D721Med (cell line): ENCODE measurements at places on chromosomes 2 and 18.

DNA sequence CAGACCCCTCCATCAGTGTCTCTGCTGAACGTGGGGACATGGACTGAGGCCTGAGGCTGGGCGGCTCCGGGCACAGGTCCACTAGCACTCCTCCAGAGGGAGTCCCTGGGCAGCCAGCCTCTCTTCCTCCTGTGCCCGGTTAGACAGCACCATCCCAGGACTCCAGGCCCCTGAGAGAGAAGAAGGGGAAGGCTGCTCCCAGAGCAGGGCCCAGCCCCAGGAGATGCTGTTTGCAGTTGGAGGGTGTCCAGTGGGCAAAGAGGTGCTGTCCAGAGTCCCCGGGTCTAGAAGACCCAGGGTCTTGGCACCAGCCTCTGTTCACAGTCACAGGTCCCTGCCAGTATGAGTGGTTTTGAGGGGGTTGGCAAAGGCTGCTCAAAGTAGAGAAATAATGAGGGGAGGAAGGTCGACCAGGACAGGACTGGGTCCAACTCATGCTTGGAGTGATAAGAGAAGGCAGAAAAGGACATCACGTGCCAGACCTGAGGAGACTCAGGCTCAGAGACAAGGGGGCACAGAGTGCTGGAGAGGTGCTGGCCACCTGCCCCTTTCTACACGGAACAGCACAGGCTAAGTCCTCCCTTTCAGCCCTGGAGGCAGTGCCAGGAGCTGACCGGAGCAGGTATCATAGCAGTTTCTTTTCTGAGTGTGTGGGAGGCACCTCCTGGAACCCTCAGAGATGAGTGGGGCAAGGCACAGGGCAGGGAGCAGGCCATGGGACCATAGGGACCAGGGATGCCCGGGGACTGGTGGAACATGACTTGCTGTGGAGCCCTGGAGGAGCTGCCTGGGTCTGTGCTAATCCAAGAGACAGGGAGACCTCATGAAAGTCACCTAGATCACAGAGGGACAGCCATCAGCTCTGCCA, 21.1 kb downstream of the CRACDL start:
- DNase-seq, result no peak

DNA sequence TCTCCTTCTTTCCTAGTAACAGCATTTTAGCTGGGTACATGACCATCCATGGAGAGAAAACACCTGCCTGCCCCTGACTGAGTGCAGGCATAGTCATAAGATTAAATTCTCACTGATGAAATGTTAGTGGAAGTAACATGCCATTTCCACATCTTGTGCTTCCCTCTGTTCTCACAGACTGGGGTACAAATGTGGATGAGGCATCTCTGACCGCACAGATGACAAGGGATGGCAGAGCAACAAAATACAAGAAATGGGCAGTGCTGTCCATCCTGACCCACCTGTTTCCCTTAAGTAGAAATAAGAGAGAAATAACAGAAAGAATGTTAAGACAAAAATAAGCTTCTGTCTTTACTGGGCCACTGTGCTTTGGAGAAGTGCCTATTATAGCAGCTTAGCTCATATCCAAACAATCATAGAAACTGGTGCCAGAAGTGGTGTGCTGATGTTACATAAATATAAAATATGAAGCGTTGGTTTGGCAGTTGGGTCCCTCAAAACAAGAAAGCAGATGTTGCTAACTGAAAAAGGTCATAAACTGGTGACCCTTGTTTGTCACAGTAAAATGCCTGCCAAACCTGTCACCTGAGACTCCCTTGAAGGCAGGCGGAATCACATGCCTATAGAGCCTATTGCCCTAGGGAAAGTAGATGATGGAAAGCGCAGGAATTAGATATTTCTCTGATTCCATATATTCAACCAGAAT, 72.4 kb upstream of the CCDC150 start:
- DNase-seq, result no peak

DNA sequence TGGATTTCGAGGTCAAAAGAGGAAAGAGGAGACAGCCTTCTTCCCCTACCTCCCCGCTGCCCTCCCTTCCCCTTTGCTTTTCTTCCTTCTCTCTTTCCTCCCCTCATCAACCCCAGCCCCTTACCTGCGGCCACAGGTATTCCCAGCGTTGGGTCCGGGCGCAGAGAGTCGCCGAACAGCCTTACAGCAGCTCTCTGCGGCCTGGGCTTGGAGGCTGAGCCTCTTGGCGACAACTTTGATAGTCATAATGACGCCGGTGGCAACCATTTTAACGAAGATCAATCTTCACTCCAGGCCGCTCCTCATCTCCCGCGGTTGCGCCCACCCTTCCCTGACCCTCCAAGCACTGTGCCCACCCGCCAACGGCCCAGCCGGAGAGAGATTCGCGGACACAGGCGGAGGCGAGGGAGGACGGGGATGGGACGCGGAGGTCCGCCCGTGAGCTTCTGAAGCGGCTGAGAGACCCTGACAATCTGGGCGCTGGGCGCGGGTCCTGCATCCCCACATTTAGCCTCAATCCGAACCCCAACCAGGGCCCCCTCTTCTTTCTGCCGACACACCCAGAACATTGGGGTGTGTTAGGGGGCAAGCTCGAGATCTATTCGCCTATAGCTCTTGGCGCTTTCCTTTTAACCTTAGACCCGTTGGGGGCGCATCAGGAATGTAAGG, 1.5 kb upstream of the EVX2 start:
- DNase-seq, result no peak

DNA sequence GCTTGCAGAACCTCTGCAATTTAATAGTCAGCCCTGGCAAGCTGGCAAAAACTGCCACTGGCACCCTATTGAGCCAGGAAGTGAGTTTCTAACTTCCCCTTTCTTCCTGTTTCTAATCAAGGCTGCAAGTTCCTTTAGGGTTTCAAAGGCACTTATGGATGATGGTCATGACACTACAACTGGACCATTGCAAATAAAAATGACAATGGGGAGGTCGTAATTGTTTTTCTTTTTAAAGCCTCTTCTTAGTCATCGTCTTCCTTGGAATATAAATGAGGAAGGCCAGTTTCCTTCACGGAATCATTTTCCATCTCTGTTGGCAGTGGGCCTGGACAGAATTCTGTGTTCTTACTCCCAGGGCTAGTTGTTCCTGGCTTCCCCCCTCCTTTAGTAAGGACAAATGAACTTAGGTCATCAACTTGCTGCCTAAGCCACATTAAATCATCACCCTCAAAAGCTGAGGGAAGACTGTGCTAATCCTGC, 35.8 kb downstream of the SH3RF3 start:
- no peak for DNase-seq

- no peak for DNase-seq
Observed at GRCh38 chr2:154158101-154158500, 286.4 kb downstream of the GALNT13 start.

- no peak for DNase-seq
Observed at GRCh38 chr18:7259475-7259874, 28.6 kb downstream of the LRRC30 start.

DNA sequence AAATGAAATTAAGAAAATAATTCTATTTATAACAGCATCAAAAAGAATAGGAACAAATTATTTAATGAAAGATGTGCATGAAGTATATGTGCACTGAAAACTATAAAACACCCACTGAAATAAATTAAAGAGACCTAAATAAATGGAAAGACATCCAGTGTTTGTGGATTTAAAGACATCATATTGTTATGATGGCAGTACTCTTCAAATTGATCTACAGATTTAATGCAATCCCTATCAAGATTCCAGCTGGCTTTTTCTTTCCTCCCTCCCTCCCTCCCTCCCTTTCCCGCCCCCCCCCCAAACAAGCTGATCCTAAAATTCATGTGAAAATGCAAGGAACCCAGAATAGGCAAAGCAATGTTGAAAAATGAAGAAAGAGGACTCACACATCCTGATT, 83.5 kb upstream of the ZFP36L2 start:
- no peak for DNase-seq

- DNase-seq, result no peak
Observed at GRCh38 chr2:37582481-37583220, 88.8 kb downstream of the CDC42EP3 start.

DNA sequence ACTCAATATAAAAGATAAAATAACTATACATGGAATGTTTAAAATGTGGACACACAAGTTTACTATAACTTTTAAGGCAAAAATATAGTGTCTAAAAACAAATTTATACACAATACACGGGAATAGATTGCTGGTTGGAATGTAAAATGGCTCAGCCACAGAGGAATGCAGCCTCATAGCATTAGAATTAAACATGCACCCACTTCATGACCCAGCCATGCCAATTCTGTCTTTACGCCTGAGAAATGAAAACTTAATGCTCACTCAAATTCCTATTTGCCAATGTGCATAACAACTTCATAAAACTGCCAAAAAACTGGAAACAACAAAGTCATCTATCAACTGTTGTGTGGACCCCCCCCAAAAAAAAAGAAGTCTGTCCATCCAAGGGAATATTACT, 1006.6 kb upstream of the POU3F3 start:
- no peak for DNase-seq

DNA sequence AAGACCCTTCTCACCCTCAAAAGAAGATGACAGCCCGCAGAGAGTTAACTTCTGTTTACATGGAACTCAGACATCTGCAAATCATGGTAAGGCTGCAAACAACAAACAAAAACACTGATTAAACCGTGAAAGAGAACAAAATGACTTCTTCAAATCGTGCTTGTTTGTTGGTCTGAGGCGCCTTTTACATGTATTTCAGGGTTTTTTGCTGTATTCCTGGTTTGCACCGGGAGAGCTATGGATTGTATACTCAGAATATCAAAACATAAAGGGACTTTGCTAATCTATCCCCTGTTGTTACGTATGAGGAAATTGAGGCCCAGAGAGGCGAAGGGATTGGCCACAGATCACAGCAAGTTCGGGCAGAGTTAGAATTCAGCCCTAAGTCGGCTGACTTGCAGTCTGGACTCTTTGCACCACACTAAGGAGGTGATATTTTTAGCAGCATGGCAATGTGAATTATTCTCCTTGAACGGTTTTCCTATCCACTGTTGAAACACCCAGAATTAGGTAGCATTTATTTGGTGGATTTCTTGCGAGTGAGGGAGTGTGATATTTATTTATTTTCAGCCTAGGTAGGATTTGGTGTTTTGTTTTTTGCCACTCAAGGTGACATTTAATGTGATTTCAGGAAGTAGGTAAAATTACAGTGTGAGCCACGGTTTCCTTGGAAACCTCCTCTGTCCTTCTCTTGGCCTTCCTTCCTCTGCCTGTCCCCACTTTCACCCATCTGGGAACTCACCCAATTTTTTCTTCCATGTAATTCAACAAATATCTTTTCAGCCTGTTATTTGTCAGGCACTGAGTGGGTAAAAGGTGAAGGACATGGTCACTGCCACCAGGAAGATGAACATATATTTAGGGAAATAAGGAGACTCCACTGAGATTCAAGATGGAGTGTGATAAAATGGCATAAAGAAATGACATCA, 980 bp upstream of the PDE6D start:
- no peak for DNase-seq

DNA sequence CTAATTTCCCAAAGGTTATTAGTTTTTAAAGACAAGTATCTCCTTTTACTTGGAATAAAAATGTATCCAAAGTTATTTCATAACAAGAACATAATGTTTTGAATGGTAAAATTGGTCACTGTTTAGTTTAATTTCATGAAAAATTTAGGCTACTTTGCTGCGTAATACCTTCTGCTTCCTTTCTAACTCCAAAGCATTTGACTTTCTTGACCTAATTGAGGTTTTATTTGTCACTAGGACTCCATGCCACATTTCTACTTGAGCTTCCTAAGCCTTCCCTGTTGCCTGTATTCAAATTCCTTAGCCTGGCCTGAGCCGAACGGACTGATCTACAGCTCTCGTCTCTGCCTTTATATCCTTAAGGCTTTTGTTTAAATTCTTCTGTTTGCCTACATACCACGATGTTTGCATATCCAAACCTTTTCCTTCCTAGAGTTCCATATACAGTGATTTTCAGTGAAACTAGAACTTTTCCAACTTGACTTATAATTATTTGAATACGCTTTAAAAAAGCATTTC, 25.1 kb downstream of the ARMC9 start:
- DNase-seq, result no peak

DNA sequence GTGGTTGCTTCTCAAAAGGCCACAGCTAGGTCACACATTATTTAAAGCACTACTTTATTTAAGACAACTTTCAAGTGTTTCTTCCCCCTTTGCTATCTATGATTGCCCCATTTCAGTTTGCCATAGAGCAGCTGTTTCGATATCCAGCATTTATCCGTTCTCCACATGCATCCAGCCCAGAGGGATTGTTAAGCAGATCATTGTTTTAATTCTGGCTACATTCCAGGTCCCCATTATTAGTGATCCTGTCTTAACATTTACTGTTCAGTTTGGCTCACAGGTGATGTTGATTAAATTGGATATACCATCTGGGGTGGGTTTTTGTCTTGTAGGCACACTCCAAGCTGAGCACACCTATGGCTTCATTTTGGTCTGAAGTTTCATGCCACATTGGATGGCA, 638.7 kb downstream of the ZEB2 start:
- DNase-seq, result no peak

- no peak for DNase-seq
Observed at GRCh38 chr18:3689986-3690763, 240.2 kb downstream of the TGIF1 start.

DNA sequence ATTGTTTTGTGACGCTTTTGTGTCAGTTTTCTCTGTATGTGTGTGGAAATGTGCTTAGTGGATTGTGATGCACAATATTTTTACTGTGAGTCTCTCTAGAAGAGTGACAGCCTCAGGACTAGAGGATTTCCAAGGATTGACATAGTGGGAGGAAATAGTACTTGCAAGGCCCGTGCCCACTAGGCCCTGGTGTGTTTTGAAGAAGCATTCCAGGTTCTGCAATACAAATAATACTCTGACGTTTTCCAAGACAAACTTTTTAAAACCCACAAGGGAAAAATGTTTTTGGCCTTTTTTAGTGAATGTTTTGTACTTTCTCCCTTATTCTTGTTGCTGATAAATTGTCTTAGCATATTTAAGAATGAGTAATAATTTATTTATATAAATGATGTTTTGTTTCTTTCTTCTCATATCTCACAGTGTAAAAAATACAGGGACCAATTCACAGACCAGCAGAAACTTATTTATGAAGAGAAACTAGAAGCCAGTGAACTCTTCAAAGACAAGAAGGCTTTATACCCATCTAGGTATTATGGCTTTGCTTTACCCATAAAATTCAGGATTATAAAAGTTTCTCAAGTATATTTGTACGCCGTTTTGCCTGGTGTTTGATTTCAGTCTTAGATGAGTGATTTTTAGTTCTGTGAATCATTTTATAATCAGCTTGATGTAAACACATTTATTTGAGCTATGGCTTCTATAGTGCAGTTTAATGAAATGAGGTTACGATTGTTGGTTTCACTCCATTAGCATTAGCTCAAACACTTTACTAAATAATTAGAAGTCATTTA, 165.6 kb downstream of the MYO1B start:
- DNase-seq, result no peak

- DNase-seq, result no peak
Observed at GRCh38 chr2:133061874-133062593, 392.0 kb upstream of the LYPD1 start.

GRCh38 chr2:210309548-210310233, 5.3 kb downstream of the MYL1 start:
- DNase-seq, result no peak

GRCh38 chr2:230419181-230419580, 3.2 kb downstream of the SP100 start:
- DNase-seq, result no peak
